ENCODE measurements at places on chromosomes 13 and 19.
A peak's percentile ranks its signal among the peaks of the same experiment; 100 is the strongest.

- peak; percentile 29 for DNase-seq
Measured at GRCh38 chr13:61727767-61728166, 312.1 kb upstream of the PCDH20 start.

GRCh38 chr13:50529154-50529882 is 314.2 kb downstream of the DLEU7 start:
- DNase-seq, result peak; percentile 69

- no peak for DNase-seq
Measured at GRCh38 chr13:35179920-35180663, 238.0 kb downstream of the NBEA start.

- DNase-seq, result no peak
Measured at GRCh38 chr13:79429309-79429708, 23.3 kb upstream of the RBM26 start.

DNA sequence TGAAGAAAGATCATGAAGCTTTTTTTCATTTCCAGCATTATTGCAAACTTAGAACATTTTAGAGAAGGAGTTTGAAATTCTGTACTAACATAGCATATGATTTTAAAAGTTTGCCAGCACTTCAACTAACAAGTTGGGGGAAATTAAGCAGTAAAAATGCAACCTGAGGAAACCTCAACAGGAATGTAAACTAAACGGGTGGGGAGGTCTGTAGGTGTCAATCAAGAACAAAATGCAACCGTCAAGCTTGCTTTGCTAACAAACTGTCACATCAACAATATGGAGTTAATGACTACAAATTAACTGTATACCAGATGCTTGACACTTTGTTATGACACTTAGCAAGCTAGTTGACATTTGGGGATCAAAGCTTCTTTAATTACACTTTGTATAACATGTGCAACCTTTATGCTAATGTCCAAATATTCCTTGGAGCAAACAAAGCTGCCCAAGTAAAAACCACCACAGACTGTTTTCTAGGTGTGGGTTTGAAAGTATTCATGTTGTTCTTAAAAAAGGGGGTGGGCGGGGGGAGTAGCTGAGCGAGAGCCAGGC is 52.1 kb downstream of the DACH1 start:
- DNase-seq, result no peak

GRCh38 chr19:33552928-33553279 is 31.3 kb upstream of the PEPD start:
- DNase-seq, result no peak

- no peak for DNase-seq
Measured at GRCh38 chr19:7868671-7869452, 5.3 kb downstream of the PRR36 start.

DNA sequence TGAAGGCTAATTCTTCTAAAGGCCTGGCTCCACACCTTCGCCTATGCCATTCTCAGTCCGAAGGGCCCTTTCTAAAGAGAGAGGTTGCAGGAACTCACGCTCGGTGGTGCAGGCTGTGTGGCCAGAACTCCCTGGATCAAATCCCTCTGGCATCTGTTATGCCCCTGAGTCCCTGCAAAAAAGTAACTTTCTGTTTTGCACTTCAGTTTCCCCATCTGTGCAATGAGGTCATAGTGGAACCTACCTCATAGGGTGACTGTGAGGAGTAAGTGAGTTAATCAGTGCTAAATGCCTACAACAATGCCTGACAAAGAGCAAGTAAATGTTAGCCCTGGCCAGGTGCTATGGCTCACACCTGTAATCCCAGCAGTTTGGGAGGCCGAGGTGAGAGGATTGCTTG is 7.3 kb downstream of the IGSF23 start:
- no peak for DNase-seq

- no peak for DNase-seq
Measured at GRCh38 chr13:114241918-114242317, 7.2 kb downstream of the CDC16 start.

DNA sequence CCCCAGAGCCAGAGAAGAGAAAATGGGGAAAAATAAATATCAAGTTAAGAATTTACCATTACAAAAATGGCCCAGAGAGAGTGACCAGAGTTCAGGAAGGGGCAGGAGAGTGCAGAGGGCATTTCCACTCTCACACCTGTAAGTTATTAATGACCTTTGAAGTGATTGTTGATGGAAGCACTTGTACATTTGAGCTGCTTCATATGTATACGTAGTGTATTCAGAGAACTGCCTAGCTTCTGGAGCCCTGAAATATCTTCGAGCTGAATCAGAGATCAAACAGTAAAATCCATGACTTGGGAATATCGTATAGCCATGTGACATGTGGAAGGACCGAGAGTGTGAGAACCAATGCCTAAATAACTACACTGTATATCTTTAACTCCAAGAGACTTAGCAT is 49.2 kb upstream of the PCCA start:
- no peak for DNase-seq

DNA sequence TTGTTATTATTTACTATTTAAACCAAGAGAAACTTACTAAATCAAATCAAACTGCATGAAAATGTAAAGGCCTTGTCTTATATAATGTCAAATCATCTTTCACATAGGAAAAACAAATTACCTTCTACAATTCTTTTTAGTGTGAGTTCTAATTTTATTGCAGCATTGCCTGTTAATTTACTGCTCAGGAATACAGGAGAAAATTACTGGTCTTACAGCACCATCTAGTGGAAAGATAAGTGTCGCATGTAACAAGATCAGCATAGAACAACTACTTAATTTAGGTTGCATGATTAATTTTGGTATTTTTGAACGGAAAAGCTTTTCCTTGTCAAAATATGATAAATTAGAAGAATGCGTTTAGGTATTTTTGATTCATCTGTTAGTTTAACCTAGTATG is 502.7 kb downstream of the UQCRFS1 start:
- DNase-seq, result peak; percentile 48

DNA sequence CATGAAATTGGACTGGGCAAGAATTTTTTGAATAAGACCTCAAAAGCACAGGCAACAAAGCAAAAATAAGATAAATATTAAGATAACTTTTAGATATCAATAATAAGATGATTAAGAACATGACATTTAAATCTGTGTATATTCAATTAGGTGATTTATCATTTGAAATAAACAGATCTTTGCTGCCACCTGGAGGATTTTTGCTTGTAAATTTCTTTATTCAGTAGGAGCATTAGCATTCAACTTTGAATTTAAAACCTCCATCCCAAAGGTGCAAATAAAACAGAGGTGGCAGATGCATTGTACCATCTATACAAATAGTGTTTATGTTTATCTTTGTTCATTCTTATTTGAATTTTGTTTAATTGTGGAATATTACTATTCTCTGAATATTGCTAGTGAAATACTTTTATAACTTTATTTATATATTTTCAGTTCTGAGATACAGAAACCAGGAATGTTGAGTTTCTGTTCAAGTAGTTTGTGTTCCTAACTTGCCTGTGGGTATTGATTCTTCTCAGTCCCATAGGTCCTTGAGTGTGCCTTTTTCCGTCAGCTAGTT is 20.9 kb downstream of the COG6 start:
- peak; percentile 15 for DNase-seq

DNA sequence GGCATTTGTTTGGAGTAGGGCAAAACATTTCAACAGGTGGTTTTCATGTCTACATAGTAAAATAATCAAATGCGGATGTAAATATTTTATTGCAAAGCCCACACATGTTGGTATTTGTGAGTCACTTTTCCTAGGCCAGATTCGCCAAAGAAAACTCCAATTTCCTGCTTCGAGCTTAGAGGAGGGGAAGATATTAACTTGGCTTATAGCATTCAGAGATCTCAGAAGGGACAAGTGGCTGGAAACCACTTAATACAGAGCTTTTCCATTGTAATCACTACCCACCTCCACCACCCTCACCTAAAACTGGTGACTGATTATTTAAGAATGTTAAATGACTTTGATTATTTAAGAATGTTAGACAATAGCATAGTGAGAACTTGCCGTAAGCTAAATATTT is 530.6 kb upstream of the SPRY2 start:
- DNase-seq, result peak; percentile 11

GRCh38 chr19:32168111-32168510 is 177.3 kb upstream of the ZNF507 start:
- no peak for DNase-seq

DNA sequence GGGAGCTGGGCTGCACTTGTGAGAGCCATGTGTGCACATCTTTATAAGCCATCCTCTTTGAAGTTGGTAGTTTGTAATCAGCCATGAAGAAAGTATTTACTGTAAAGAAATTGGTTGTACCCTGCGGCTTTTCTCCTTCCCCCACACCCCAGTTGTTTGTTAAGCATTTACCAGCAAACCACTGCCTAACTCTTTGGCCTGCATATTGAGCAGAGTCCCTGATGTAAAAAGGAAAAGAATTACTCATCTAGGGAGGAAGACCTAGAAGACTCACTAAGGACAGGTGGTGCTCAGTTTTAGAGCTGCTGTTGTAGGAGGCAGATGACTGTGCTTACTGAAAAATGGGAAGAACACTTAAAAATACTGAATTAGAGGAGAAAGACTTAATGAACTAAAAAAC is 245.3 kb downstream of the PCCA start:
- no peak for DNase-seq

DNA sequence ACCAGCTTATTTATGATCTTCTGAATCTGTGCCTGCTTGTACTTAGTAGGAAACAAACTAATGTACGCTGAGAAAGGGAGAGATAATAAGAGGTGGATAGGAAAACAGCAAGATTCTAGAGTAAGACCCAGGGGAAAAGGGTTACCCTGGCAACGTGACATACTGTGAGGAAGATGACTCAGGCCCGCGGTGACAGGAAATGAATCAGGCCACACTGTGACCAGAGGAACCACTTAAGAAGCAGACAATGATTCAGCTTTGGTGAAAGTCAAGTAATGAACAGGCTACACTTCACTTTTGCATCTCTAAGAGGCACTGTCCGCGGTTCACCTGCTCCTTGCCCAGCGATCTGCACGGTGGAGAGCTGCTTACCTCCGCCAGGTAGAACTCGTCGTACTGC is 158.2 kb downstream of the NALCN start:
- peak; percentile 35 for DNase-seq

DNA sequence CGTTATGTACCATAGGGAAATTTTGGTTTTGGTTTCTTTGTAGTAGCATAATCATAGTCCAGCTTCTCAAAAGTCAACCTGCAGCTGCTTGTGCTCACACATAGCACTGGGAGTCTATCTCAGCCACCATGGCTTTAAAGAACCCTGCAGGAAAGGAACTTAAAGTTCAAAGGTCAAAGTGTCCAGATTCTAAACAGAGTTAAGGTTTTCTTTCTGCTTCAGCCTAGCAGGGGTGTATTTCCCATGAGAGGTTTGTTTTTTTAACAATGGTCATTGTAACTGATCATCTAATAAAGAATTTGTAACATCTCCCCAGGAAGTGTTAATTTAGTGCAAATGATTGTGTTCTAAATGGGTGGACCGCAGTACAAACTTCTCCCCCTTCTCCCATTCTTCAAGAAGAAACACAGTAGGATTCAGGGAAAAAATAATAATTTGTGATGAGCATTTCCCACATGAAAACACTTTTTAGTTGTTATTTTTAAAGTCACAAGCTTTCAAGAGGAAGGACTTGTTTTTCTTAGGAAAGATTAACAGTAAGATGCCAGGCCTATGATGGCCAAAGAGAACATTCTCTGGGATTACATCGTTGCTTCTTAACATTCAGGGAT is 168.0 kb downstream of the EFNB2 start:
- no peak for DNase-seq

GRCh38 chr13:20882206-20882605 is 20.3 kb downstream of the XPO4 start:
- peak; percentile 33 for DNase-seq

- no peak for DNase-seq
Measured at GRCh38 chr19:40193587-40193849, 2.3 kb downstream of the MAP3K10 start.

DNA sequence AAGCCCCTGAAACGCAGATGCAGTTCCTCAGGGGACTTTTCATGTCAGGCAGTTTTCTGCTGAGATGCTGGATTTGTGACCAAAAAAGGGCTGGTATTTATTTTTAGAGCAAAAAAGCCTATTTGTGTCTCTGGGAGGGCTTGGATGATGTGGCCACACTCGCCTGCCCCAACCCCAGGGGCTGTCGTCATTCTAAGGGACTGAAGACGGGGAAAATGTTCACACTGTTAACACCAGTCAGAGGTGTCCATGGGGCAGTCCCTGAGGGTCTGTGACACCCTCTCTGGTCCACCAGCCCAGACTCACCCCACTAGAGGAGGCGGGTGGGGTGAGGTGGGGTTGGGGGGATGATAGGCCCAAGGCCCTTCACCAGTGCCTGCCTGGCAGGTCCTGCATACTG is 15.9 kb upstream of the EPHX3 start:
- no peak for DNase-seq

- DNase-seq, result peak; percentile 89
Measured at GRCh38 chr13:74452176-74452575, 318.0 kb upstream of the KLF12 start.

- no peak for DNase-seq
Measured at GRCh38 chr19:32471095-32471494, 65.5 kb downstream of the DPY19L3 start.

DNA sequence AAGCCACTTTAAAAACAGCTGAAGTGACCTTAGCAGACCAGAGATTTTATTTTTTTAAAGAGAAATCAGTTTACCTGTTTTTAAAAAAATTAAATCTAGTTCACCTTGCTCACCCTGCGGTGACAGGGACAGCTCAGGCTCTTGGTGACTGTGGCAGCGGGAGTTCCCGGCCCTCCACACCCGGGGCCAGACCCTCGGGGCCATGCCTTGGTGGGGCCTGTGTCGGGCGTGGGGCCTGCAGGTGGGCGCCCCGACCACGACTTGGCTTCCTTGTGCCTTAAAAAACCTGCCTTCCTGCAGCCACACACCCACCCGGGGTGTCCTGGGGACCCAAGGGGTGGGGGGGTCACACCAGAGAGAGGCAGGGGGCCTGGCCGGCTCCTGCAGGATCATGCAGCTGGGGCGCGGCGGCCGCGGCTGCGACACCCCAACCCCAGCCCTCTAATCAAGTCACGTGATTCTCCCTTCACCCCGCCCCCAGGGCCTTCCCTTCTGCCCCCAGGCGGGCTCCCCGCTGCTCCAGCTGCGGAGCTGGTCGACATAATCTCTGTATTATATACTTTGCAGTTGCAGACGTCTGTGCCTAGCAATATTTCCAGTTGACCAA is 10.8 kb downstream of the PLPPR3 start:
- DNase-seq, result no peak

GRCh38 chr19:39352381-39353255 is 10.4 kb downstream of the SAMD4B start:
- DNase-seq, result no peak

GRCh38 chr13:42643076-42643475 is 69.1 kb downstream of the TNFSF11 start:
- no peak for DNase-seq
